ENCODE measurements at places on chromosomes 11 and 22.

DNA sequence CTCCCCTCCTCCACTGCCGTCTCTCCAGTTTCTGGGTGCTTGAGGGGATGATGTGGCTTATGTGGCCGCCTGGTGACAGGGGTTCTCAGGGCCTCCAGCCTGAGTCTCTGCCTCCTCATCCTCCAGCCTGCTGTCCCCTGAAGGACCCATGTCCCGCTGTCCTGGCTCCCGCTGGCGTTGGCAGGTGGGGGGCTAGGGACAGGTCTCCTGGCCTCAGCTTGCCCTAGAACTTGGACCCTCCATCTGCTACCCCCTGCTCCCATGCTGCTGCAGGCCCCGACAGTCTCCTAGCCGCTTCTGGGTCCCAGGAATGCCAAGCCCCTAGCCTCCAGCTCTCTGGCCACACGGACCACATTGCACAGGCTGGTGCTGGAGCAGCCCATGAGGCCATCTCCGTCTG, 13.9 kb upstream of the CELSR1 start:
- no peak for DNase-seq

DNA sequence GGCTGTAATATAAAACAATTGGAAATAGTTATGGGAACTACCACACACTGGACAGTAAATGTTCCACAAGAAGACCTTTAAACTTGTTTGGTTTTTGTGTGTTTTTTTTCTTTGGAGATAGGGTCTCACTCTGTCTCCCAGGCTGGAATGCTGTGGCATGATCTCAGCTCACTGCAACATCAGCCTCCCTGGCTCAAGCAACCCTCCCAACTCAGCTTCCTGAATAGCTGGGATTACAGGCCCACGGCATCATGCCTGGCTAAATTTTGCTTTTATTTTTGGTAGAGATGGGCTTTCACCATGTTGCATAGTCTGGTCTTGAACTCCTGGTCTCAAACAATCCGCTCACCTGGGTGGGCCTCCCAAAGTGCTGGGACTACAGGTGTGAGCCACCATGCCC, 121.0 kb downstream of the MPPED2 start:
- DNase-seq = no peak

GRCh38 chr11:124834526-124835180, 30.6 kb upstream of the ROBO3 start:
- DNase-seq = no peak

GRCh38 chr22:19815093-19815822, 39.4 kb downstream of the GNB1L start:
- DNase-seq = no peak
